RWPE1 (cell line): ENCODE measurements at places on chromosomes 13 and 19.

DNA sequence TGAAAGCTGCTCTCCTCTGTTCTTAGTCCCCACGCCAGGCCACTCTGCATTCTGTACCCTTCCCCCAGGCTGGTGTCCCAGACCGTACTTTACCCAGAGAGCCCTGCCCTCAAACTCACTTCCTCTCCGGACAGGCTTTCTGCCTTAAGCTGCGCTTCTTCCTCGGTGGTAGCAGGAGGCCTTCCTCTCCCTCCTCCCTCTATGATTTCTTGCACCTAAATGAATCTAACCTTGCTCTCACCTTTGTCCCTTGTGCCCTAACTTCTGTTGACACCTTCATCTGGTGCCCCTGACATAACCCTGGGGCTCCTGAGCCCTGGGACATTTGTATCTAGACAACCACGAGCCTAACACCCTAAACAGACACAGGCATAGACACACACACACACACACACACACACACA is 29.6 kb upstream of the CEACAM21 start:
- DNase-seq = no peak

GRCh38 chr13:109144693-109145437 is 515.5 kb downstream of the MYO16 start:
- no peak for DNase-seq

DNA sequence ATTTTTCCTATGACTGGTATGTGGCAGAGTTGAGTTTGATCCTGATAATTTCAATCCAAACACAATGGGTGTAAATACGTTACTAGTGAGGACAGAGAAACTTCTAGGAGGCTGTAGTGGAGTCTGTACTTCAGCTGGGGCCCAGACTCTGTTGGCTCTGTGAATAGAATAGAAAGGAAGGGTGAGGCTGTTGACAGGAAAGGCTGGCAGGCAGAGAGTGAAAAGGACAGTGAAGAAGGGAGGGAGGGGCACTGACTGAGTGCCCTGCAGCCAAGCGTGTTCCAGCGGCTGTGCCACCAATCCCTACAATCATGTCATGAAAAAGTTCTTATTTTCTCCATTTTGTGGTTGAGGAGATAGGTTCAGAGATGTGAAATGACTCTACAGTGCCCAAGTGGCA is 80.5 kb downstream of the MBNL2 start:
- no peak for DNase-seq

- no peak for DNase-seq
Measured at GRCh38 chr13:113166266-113166665, 7.8 kb downstream of the PROZ start.

DNA sequence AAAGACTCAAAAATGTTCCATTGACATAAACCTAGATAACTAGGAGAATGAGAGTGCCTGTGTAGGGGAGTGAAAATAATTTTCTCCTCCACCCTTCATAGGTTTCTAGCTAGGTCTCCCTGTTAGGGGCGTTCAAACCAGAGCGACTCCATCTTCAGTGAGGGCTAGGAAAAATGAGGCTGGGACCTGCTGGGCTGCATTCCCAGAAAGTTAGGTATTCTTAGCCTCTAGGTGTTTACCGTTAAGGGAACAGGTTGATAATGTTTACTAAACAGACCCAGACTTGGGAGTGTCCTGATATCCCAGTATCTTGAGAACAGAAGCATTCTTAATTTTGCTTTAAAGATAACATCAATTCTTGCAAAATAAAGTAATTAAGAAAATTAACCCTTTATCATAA is 20.1 kb downstream of the PABPC3 start:
- DNase-seq = no peak

DNA sequence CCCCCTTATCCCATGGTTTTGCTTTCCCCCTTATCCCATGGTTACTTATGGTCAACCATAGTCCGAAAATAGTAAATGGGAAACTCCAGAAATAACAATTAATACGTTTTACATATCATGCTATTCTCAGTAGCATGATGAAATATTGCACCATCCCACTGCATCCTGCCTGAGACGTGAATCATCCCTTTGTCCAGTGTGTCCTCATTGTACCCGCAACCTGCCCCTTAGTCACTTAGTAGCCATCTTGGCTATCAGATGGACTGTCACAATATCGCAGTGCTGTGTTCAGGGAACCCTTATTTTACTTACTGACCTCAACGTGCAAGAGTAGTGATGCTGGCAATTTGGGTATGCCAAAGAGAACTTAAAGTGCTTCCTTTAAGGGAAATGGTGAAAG is 10.5 kb upstream of the NBEA start:
- no peak for DNase-seq

- no peak for DNase-seq
Measured at GRCh38 chr13:51177188-51177587, 45.0 kb upstream of the FAM124A start.

DNA sequence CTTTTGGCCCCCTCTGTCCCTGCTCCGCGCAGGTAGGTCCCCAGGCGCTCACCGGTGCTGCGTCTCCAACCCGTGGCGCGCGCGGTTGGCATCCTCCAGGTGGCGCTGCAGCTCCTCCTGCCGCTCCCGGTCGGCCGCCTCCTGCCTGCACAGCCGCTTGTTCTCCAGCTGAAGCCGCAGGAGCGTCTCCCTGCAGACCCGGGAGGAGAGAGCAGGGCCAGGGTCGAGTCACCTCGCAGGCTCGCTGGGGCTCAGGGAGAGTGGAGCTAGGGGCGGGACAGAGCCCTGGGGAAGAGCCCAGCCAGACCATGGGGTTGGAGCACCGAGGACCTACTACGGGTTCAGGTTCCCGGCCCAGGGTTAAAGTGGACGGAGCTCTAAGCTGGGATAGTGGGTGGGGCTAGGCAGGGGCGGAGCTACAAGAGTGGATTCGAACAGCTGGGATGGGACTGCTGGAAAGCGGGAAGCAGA is 9.3 kb downstream of the HOOK2 start:
- DNase-seq = no peak

GRCh38 chr13:20703780-20704458 is 420 bp downstream of the IL17D start:
- peak; percentile 88 for DNase-seq

GRCh38 chr13:32164622-32165268 is 133.2 kb downstream of the FRY start:
- DNase-seq = peak; percentile 5

DNA sequence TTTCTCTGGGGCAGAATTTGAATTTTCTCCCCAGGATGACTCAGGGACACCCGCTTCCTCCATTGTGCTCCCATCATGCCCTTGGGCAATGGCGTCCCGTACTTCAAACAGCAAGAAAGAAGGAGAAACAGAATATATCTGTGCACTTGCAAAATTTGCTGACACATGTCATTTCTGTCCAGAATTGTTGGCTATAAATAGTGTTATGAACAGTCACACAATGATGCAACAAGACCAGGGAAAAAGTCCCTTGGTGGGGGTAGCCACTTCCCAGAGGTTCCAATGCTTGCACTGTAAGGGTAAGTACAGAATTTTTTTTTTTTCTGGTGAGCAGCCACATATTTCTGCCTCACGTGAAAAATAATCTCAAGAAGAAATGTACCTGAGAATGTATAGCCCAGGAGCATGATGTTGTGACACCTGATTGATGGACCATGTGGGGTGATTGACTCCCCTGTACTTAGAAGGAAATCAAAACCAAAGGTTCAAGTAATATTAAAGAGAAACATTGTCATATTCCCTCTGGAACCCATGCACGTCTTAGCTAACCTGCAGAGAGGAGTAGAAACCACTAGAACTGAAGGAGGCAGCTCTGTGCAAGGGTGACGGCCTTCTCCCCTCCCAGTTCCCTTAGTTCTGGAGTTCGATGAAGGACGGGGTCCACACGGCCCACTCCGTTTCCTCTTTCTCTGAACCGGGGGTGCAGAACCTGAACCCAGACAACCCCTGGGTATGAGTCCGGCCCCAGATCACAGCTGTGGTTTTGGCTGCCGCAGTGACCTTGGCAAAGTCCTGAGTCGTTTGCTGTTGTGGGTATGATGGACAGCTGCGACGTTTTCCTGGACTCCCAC is 9.3 kb upstream of the LAIR1 start:
- no peak for DNase-seq

GRCh38 chr13:80894917-80895316 is 554.0 kb upstream of the SPRY2 start:
- DNase-seq = no peak

- no peak for DNase-seq
Measured at GRCh38 chr13:94128430-94128829, 351.1 kb downstream of the DCT start.

- DNase-seq = no peak
Measured at GRCh38 chr13:75806117-75806516, 170.0 kb downstream of the LMO7 start.

- peak; percentile 60 for DNase-seq
Measured at GRCh38 chr13:102729560-102730270, 34.9 kb upstream of the METTL21C start.

DNA sequence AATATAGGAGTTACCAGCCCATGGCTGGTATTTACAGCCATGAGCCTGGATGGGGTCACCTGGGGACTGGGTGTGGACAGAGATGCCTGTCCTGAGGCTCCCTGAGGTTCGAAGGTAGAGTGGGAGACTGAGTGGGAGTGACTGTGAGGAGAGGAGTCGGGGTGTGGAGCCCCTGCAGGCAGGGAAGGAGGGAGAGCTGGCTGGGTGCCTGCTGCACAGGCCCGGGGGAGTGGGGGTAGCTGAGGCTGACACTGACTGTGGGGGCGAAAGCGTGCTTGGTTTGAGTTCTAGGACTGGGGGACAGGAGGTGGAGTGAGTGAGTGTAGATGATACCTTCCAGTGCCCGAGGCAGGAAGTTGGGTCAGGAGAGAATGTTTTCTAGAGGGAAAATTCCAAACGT is 7.1 kb downstream of the RAB11B start:
- DNase-seq = peak; percentile 22

DNA sequence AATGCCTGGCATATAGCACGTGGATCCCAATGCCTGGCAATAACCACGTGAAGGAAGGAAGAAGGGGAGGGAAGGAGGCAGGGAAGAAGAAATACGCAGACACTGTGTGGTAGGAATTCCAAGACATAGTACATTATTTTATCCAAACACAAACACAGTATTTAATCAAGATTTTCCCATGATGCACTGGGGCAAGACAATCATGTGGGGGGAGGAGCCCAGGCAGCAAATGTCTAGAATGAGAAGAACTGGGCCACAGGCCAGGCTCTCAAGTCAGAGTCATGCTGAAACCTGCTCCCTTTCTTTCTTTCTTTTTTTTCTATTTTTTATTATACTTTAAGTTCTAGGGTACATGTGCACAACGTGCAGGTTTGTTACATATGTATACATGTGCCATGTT is 717.9 kb downstream of the UQCRFS1 start:
- DNase-seq = no peak

- no peak for DNase-seq
Measured at GRCh38 chr13:57634839-57635165, 3.3 kb downstream of the PCDH17 start.

- DNase-seq = no peak
Measured at GRCh38 chr13:101511766-101512165, 59.3 kb downstream of the ITGBL1 start.

DNA sequence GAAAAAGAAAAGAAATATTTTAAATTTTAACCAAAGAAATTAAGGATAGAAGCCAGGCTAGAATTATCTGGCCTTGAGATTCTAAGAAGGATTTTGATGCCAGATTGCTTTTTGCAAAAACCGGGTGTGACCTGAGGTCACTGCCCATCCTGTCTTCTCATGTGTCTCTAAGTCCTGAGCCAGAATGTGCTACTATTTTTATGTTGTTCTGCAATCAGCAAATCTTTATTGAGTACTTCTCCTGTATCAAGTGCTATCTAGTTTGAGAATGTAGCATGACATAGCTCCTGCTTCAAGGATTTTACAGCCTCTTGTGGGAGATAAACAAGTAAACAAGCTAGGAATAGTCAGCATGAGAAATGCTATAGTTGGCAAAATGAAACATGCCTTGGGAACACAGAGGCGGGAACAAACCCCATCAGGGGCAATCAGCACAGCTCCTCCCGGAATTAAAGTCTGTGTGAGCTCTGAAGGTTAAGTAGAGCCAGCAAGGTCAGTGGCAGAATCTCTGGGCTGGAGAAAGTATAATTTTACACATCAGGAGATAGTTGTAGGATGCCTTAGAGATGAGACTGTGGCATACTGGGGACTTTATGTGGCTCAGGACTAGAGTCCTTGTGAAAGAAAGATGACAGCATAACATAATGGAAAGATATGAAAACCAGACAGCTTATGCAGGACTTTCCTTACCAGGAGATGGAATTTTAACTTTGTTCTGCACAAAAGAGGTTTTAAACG is 899.5 kb upstream of the SLC10A2 start:
- DNase-seq = no peak

- DNase-seq = no peak
Measured at GRCh38 chr19:18764591-18765051, 26.5 kb downstream of the COMP start.

DNA sequence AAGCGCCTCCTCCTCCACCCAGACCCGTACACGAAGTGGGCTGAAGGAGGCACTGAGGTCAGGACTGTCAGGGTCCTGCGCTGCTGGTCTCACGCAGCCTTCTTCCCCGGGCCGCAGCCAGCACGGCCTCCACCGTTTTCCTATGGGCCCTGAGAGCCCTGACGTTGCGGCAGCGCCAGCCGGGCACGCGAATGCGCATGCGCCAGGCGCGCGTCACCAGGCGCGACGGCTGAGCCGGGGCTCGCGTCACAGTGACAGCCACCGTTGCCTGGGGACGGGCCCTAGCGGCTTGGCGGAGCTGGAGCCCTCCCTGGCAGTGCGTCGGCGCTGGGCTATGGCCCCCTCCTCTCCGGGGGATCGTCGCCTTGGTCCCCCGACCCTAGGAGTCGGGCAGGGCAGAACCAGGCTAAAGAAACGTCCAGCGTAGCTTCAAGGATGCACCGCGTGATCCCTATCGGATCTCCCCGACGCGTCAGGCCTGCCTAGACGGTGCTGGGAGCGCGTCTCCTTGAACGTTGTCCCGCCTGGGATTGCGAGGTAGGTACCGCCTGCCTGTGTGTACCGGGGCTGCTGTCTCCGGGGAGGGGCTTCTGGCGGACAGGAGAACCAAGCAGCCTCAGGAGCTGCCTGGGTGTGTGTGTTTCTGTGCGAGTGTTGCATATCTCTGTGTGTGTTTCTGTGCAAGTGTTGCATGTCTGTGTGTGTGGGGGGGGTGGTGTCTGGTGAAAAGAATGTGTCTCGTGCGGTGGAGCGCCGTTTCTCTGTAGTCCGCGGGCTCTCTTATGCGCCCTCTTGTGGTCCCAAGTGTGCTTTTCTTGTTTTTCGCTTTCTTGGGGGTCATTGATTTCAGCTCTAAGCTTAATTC is 43.2 kb downstream of the ZNF571 start:
- DNase-seq = peak; percentile 27

DNA sequence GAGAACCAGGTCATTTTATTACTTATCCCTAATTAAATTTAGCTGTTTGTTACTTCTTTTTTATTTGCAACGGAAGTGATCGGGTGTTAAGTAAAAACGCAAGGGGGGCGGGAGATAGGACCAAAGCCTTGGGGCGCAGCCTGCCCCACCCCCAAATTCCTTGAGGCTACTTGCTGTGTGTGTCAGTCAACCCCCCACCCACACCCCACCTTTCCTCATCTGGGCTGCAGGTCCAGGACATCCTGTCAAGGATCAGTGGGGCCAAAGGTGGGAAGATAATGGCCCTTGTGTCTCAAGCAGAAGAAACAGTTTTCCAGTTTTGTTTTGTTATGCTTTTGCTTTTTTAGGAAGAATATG is 1.2 kb upstream of the FOXO1 start:
- no peak for DNase-seq
